ENCODE measurements at places on chromosomes 12 and 14.

DNA sequence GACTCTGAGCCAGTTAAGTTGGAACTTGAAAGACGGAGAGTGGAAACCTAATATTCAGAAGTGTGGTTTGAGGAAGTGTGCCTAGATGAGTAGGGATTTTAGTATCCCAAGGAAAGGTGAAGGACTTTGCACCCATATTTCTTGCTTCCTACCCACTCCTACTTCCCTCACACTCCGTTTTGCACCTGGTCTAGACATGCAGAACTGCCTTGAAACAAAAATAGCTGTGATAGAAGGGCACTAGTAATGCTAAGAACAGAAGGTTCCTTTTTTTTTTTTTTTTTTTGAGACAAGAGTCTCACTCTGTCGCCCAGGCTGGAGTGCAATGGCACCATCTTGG, 732 bp upstream of the ARF3 start:
- no peak for DNase-seq

- DNase-seq, result no peak
These were observed 84.7 kb downstream of the CMAS start for GRCh38 chr12:22130671-22131070.

- no peak for DNase-seq
These were observed 962.4 kb downstream of the BCL11B start for GRCh38 chr14:98309591-98309990.

GRCh38 chr14:100108840-100109593, 43.8 kb downstream of the EVL start:
- DNase-seq, result no peak

DNA sequence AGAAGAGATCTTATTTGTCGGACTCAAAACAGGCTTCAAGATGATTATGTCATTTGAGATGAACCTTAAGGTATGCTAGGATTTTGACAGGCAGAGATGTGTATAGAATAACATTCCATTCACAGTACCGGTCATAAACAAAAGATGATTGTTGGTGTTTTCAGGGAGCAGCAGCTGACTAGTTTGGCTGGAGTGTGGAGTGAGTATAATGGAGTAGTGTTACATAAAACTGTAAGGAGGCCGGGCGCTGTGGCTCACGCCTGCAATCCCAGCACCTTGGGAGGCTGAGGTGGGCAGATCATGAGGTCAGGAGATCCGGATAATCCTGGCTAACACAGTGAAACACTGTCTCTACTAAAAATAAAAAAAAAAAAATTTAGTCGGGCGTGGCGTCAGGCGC, 23.9 kb downstream of the SERPINA10 start:
- no peak for DNase-seq

GRCh38 chr12:6316921-6317692, 6.6 kb downstream of the PLEKHG6 start:
- DNase-seq, result peak; percentile 14

Measured in left cardiac atrium (tissue), 4 donors.